ENCODE measurements at places on chromosomes 1 and 21. TPM values are rescaled to one million over a fixed set of nuclear protein-coding genes. Genes with fewer than 3 reads are reported as not detected.

GRCh38 chr21:20523191-20523590 lies 475.0 kb upstream of the NCAM2 start:
- no peak for DNase-seq

GRCh38 chr1:85617633-85618100 lies 37.1 kb downstream of the CCN1 start:
- DNase-seq, result peak; percentile 52

SPRR2E gene
- not detected for total RNA-seq

DNA sequence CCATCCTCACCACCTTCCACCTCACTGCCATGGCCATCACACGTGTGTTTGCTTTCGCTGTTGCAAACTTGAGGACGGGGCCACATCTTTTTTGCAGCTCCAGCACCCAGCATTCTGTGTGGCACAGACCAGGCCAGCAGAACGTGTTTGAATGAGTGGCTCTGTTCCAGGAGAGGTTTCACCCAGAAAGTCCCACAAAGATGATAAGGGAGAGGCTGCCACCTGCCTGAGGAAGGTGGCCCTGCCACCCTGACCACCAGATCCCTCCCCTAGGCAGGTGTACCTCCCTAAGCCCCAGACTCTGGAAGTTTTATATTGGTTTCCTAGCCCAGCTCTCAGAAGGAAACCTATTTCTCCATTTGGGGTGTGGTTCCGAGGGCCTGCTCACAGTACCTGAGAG lies 252.1 kb downstream of the KAZN start:
- no peak for DNase-seq

HUNK gene
- 2.5 TPM for total RNA-seq

DNA sequence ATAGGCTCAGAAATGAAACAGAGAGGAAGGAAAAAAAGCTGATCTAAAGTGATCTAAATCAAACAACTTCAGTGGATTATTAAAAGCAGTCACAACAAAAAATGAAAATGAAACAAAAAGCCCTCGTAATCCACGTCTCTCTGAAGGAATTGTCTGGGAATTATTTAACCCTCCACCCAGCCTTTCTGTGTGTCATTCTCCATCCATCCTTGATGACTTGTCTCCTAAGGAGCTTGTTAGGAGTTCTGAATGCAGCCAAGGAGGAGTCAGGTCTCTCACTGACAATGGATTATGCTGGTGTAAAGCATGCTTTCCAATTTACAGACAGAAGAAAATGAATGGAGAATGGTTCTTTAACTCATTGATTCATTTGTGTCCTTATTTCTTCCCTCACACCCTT lies 359.3 kb upstream of the RUNX1 start:
- DNase-seq, result no peak

- DNase-seq, result no peak
These were observed 27.5 kb downstream of the TRIM45 start for GRCh38 chr1:117093870-117094621.

- DNase-seq, result no peak
These were observed 31.5 kb downstream of the PRKAA2 start for GRCh38 chr1:56676571-56677035.

GRCh38 chr1:64320922-64321614 lies 117.6 kb downstream of the UBE2U start:
- peak; percentile 54 for DNase-seq

- DNase-seq, result no peak
These were observed 673.0 kb downstream of the USP25 start for GRCh38 chr21:16402752-16403151.

DNA sequence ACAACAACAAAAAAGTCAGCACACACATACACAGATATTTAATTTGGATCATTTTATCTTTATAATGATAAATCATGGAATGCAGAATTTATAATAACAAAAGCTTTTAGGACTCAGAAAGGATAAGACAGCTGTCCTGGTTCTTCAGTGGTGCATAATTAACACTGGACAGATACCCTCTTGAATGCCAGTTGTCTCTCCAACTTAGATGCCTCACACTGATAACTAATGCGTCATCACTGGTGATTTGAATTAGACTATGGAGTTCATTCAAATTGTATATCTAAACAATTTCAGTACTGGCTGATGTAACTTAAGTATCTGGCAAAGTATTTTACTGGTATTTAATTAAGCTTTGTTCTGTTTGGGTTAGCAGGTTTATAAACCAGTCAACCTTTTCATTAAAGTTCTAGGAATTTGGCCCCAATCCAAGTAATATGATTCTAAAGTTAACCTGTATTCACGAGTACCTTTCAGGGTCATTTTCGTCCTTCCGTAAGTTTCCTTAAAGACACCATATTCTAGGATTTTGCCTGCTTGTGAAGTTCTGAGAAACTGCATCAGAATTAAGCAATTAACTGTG lies 1199.5 kb upstream of the TMPRSS15 start:
- DNase-seq, result peak; percentile 21

GRCh38 chr1:155010211-155010918 lies 7.8 kb downstream of the ZBTB7B start:
- no peak for DNase-seq

DNA sequence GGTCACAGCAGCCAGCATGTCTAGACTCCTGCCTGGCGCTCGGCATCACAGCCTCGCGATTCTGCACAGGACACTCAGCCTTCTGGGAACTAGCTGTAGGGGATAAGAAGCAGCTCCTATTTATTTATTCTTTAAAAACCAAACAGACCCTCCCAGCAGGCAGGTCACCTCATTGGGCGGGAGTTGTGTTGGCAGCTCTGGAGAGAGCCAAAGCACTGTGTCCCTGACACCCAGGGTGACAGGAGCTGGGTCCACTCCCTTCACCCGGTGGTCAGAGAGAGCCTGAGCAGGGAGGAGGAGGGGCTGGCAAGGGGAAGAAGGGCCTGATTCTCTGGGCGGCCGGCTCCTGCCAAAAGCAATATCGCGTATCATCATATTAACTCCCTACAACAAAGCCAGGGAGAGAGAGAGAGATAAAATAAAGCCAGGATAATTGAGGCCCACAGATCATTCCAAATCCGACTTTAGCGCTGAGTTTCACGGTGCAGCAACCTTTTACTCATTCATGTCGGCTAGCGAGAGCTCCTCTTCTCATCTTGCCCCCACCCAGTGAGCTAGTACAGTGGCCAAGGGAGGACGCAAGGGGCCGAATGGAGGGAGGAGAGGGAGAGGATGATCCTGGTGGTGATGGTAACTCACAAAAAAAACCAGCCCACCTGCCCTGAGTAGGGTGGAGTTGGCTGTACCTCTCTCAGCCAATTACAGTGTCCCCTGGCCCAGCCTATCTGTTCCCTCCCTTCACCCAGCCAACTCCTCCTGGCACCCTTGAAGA lies 79.8 kb upstream of the IFFO2 start:
- peak; percentile 48 for DNase-seq

GRCh38 chr1:236692128-236692527 lies 5.8 kb downstream of the ACTN2 start:
- DNase-seq, result no peak

- no peak for DNase-seq
These were observed 98.3 kb upstream of the MAGI3 start for GRCh38 chr1:113291777-113292602.

DNA sequence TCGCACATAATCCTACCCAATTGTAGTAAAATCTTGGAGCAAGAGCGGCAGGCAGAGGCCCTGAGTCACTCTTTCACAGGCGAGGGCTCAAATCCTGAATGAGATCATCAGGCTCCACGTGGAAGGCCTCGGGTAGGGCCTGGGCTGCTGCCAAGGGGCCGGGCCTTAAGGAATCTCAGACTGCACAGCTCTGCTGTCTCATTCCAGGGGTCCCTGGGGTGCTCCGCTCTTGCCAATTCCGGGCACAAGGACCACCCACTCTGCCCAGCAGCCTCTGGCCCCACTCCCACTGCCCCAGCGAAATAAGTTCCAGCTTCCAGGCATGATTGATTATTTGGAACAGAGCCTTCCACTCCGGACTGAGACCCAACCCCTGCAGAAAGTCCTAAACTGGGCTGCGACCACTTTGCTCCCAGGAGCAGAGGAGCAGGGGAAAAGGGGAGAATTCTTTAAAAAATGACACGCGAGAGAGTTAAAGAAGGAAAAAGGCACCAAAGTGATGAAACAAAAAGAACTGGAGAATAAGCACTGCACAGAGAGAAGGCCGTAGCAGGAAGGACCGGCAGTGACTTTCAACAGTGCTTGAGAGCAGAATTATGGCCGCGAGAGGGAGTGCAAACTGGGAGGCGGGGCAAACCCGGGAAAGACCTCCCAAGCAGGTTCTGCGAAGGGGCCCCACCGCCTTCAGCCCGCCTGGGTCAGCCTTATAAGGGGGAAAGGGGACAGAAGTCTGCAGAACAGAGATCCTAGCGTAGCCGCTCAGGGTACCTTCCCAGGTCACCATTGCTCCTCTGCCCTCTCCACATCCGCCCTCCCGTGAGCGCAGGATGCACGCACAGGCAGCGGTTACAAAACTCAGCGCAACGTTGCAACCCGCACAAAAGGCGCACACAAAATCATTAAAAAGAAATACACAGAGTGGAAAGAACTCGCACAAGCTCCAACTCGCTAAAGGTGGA lies 2.0 kb downstream of the ADAMTS1 start:
- peak; percentile 99 for DNase-seq

INAVA gene
- total RNA-seq, result 11.7 TPM

DNA sequence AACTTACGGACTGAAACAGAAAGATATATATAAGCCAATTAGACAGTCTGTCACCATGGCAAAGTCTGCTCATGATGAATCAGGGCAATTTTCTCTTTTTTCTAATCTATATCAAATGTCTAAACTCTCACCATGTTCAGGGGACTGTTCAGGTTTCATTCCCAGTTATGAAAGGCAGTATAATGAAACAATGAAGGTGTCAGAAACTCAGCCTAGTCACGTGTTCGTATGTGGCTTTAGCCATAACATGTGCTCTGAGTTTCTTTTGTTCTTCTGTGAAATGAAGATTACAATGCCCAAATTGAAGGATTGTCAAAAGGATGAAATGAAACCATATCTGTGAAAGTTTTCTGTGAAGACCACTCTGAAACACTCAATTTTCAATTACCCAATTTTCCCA lies 392.9 kb downstream of the DSCAM start:
- DNase-seq, result no peak

KIF14 gene
- 5.1 TPM for total RNA-seq

DNA sequence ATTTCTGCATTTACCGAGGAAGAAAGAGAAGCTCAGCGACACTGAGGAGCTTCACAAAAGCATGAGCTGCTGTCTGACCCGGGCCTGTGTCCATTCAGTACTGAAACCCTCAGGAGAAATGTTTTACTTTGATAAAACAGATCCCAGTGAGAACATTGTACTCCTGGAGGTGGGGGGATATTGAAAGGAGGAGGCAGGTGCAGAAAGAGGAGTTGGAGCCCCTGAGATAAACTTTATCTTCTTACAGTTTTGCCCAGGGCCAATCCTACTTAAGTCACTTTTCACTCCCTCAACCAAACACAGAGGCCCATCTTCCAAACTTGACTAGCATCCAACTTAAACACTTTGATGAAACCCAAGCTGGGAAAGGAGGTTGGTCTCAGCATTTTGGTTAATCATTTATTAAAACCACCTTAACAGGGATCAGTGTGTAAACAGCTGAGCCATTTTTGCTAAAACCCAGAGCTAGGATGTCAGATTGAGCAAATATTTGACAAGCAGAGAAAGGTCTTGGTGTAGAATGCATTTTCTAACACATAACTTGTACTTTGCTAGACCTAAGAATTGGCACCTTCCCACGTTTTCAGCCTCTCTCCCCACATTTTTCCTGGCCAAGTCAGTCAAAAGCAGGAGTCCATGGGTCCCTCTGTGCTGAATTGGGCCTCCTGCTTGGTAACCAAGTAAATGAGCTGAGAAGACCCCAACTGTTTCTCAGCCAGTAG lies 32.5 kb upstream of the SARS1 start:
- peak; percentile 57 for DNase-seq

- DNase-seq, result no peak
These were observed 147.7 kb downstream of the FAF1 start for GRCh38 chr1:50812346-50812745.

DNA sequence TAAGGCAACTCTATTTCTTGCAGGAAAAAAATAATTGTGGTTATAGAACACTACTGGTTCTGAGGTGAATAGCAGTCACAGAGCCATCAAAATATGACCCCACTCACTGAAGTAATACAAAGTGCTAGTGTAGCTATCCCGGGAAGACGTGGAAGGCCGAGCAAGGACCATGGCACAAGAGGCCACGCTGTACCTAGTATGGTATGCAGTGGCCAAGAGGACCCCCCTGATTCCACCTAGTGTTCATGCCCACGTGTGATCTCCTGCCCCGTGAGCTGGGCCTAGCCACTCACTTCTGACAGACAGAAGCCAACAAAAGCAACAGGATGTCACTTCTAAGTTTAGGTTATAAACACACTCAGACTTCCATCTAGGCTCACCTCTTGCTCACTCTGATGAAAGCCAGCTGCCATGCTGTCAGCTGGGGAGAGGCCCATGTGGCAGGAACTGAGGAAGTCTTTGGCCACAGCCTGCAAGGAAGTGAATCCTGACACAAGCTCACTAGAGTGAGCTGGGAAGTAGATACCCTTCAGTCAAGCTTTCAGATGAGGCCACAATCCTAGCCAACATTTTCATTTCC lies 21.7 kb upstream of the LSS start:
- no peak for DNase-seq

DNA sequence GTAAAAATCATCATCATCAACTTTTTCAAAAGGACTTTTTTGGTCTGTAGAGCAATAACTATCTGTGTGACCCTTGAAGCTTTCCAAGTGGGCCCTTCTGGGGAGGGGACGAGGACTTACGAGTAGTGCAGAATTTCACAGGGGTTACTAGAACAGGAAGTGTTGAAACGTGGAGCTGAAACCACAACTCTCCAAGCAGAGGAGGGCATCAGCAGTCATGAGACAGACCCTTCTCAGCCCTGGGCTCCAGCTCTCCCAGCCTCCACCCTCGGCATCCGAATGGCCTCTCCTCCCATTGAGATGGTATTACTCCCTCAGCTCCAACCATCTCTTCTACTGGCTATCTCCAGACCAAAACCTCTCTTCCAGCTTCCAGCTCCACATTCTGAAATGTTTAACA lies 3.6 kb downstream of the FAM89A start:
- DNase-seq, result no peak

DNA sequence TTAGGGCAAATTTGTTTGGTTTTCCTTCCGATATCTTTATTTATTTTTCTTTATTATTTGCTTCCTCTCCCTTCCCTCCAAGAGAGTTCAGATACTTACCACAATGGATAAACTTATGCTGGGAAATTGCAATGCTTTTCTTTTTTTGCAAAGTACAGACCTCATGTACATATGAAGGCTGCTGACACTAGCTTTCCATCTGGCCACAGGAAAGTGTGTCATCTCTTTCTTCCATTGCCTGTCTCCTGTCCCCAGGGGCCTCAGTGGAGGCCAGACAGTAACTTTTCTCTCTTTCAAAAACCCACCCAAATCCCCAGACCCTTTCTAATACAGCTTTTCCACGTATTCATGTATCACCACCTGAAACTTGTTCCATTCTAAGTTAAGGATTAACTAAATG lies 73.9 kb downstream of the ST6GALNAC3 start:
- no peak for DNase-seq

- no peak for DNase-seq
These were observed 34.6 kb upstream of the LHX8 start for GRCh38 chr1:75099581-75099980.

PCP4 gene
- 1.5 TPM for total RNA-seq

GRCh38 chr1:186066411-186066810 lies 308.6 kb downstream of the TPR start:
- DNase-seq, result no peak
